Posterior cingulate gyrus (tissue), 11 donors: ENCODE measurements at places on chromosomes 4 and X.

GRCh38 chrX:14398725-14399124, 130.6 kb upstream of the GLRA2 start:
- no peak for DNase-seq

GRCh38 chr4:71558248-71558647, 219.4 kb downstream of the SLC4A4 start:
- no peak for DNase-seq

GRCh38 chr4:28469387-28469786, 1608.7 kb downstream of the STIM2 start:
- DNase-seq = no peak

GRCh38 chr4:182968917-182969650, 51.9 kb upstream of the DCTD start:
- no peak for DNase-seq

DNA sequence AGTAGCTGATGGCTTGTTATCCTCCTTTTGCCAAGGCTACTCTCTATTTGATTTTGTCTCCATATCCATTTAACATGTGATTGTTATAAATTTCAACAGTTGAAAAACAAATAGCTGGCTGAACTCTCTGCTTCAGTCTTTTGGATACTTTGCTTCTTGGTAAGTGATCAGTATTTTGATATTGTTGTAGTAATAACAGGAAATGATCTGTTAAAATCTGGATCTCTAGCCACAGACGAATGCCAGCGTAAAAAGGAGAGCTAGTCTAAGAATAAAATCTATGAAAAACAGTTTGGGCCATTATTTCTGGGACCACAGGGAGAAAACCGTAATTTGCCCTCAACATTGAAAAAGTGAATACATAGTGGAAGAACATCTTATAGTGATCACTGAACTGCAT, 113.8 kb downstream of the ANAPC10 start:
- DNase-seq = no peak

DNA sequence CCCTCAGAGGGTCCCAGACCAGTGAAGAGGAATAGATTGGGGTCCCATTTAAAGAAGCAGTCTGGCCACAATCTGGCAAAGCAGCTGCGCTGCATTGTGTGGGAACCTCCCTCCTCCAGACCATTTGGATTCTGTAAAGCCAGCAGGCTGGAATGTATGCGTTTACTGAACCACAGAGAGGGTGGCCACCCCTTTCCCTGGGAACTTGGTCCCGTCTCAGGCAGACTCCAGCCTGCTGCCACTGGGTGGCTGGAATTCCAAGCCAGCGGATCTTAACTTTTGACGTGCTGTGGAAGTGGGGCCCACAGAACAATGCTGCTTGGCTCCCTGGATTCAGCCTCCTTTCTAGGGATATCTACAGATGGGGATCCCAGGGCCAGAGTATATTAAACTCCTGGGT, 307.2 kb downstream of the DACH2 start:
- DNase-seq = no peak

DNA sequence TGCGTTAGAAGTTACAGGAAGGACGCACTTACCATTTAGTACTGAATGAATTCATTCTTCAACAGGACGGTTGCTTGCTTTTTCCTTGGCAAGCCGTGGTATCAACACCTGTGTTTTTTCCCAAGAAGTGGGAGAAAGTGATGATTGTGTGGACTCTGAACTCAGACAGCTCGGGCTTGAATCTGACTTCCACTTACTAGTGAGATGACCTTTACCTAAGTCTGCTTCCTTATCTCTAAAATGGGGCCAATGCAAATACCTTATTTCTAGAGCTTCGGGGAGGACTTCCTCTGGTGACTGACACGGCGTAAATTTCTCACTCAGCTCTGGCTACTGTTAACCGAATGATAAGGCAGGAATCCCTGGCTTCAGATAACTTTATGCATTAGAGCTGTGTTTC, 146.8 kb upstream of the RBPJ start:
- no peak for DNase-seq

GRCh38 chrX:133698298-133698697, 283.0 kb upstream of the GPC4 start:
- no peak for DNase-seq

GRCh38 chr4:147479786-147480185, 1.1 kb upstream of the EDNRA start:
- no peak for DNase-seq
